ENCODE measurements at places on chromosomes 13 and 19. TPM values are rescaled to one million over a fixed set of nuclear protein-coding genes. Genes with fewer than 3 reads are reported as not detected.

Gene BIVM
- total RNA-seq = 32.9 TPM

Gene ZNF468
- 19.9 TPM for total RNA-seq

Gene ZSCAN1
- not detected for total RNA-seq

Gene S1PR4
- total RNA-seq = not detected

Gene ADGRE2
- not detected for total RNA-seq

Gene GPX4
- total RNA-seq = 238 TPM

Gene SMIM44
- total RNA-seq = not detected

Gene BEST2
- total RNA-seq = not detected

Gene LHB
- total RNA-seq = 0.49 TPM

Gene PCDH8
- total RNA-seq = not detected

Gene TFDP1
- 61.7 TPM for total RNA-seq

Data from hair follicle dermal papilla cell (primary cell).